Pons (tissue), 1 donor: ENCODE measurements at places on chromosomes 7 and 10.

DNA sequence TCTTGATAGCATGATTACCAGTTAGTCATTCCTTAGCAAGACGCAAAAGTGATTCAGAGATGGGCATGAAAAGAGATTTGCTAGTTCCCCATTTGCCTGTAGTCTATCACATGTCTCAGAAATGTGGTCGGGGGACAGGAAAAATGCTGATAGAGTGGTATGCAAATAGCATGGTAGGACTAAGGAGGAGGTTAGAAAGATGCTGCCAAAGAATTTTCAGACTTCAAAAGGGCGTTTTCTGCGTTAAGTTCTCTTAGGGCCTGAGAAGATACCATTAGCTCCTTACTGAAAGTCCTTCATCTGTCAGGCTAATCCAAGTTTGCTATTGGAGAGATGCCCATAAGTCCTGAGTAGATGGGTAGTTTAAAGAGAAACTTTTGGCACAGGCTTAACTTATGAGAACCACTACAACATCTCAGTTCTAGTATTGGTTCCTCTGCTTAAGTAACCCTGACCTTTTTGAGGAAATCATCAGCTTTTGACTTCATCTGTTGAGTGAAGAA lies 2.7 kb downstream of the CALD1 start:
- no peak for DNase-seq

- DNase-seq: peak; percentile 64
These were observed 59.2 kb downstream of the HK1 start for GRCh38 chr10:69337296-69338132.

DNA sequence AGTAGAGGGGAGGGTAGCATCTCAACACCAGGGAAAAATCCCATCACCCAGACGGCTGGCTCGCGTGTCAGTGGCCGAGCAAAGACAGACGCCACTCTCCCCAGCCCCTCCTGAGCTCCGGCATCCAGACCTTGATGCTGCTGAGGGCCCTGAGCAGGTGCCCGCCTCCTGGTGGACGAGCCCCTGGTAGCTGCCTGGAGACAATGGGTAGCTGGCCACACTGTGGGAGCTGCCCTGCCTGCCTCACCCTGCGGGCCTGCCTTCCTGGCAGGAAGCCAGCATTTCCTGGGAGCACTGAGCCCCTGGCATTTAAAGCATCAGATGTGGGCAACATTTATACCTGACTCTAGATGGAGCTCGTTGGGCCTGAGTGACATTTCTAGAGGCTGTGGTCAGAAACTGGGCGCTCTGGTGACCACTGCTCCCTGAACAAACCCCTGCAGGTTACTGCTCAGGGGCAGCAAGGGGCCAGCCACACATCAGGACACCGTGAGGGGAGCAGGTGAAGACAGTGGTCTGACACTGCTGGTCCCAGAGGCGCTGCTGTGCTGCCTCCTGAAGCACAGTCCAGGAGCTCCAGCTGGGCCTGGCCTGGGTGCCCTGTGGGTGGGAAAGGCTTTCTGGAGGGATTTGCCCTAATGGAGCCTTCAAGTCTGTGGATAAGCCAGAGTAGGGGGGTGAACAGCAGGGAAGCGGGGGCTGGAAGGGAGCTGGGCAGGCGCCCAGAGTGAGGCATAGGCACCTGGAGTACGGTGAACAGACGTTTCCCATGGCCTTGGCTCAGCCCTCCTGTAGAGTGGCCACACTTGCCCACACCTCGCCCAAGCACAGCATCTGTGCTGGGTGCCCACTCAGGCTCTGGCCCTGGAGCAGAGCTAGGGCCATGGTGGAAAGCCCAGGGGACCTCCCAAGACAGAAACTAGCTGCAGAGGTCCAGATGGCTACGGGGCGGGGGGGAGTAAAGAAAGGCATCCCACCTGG lies 138.7 kb downstream of the MAPK8 start:
- no peak for DNase-seq

DNA sequence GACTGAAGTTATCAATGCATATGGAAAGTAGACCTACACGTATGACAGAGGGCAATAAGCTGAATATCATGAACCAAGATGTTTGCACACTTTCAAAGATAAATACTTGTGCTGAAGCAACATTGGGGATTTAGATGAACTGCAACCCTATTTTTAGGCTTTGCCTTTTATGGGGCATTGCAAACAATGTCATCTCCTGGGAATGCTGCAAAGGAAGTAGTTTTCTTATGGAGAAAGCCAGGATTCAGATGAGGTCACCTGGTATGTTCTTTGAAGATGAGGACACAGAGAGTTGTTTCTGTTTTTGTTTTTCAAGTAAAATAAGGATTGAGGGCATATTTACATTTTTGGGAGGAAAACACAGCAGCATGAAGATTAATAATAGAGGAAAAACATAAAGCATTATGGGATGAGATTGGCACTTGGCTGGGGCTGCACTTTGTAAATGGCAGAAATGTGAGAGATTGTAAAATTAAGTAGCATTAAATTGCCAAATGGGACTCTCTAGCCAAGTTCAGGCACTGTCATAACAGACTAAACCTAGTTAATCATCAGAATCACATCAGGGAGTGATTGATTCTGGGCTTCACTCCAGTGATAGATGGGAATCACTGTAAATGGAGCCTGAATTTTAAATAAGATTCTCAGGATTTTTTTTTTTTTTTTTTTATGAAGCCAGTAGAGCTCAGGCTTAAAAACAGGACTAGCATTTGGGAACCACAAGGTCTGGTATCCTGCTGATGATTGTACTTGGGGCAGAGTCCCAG lies 63.1 kb downstream of the MALRD1 start:
- no peak for DNase-seq

DNA sequence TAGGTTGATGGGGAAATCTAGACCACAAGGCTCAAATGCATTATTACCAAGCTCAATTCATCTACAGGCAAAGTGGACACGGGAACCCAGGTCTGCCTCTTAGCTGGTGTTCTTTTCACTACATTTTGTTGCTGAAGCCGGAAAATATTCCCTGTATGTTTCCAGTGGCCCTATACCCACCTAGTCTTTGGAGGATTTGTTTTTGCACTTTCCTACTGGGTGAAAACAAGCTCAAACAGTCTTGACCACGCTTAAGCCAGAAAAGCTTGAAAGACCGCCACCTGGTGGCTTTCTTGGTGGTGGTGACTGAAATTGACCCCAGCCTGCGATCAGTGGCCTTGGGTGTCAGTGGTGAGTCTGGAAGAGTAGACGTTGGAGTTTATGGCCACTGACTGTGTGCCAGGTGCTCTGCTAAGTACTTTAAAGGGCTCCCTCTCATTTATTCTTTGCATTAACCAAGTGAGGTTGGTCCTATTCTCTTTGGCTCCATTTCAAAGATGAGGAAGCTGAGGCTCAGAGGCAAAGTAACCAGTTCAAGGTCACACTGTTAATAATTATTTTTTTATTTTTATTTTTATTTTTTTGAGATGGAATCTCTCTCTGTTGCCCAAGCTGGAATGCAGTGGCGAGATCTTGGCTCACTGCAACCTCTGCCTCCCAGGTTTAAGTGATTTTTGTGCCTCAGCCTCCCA lies 11.1 kb upstream of the CRTAC1 start:
- DNase-seq: peak; percentile 88

DNA sequence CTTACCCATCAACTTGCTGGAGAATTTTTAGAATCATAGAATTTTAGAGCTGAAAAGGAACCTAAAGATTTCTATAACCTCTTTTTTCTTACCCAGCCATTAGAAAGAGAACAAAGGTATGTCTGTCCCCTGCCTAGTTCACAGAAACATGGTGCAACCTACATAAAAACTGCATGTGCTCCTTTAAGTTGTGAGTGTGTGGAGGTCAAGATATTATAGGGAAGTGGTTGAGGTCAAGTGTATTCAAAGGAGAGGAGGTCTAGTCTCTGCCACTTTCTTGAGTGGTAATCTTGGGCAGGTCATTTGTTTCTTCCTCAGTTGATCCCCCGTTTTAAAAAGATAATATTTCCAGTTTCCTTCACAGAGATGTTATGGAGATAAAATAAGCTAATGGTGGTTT lies 6.4 kb downstream of the UBTD1 start:
- no peak for DNase-seq

GRCh38 chr10:132503581-132504421 lies 33.8 kb upstream of the INPP5A start:
- no peak for DNase-seq

- no peak for DNase-seq
These were observed 13.5 kb downstream of the ATP6V0E2 start for GRCh38 chr7:149887311-149887710.

- no peak for DNase-seq
These were observed 41.8 kb upstream of the FAM133B start for GRCh38 chr7:92631850-92632487.

DNA sequence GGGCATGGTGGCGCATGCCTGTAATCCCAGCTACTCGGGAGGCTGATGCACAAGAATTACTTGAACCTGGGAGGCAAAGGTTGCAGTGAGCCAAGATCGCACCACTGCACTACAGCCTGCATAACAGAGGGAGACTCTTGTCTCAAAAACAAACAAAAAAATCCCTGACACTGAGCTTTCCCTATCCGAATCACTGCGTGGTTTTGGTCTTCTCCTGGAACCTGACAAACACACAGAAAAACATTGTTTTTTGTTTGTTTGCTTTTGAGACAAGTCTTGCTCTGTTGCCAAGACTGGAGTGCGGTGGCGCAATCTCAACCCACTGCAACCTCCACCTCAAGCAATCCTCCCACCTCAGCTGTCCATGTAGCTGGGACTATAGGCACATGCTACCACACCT lies 50.4 kb upstream of the PTPRN2 start:
- DNase-seq: no peak

DNA sequence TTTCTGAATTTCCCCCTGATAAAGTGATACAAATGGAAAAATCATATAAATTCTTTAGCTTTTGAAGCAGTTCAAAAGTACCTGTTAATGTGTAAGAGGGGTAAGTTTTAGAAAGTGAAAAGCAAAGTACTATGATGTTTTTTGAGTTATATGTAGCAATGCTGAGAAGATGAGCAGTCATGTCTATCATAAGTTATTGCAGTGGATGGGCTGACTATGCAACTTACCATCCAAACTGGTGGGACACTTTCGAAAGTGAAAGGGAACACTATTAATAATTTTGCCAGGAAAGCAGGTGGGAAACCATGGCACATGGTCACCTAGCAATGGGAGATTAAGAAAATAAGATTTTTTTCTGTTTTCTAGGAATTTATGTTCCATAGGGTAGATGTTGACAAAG lies 4.1 kb downstream of the MINPP1 start:
- no peak for DNase-seq

- DNase-seq: no peak
These were observed 15.2 kb upstream of the C10orf53 start for GRCh38 chr10:49664006-49664841.

GRCh38 chr7:134276951-134277350 lies 39.8 kb downstream of the SLC35B4 start:
- no peak for DNase-seq

DNA sequence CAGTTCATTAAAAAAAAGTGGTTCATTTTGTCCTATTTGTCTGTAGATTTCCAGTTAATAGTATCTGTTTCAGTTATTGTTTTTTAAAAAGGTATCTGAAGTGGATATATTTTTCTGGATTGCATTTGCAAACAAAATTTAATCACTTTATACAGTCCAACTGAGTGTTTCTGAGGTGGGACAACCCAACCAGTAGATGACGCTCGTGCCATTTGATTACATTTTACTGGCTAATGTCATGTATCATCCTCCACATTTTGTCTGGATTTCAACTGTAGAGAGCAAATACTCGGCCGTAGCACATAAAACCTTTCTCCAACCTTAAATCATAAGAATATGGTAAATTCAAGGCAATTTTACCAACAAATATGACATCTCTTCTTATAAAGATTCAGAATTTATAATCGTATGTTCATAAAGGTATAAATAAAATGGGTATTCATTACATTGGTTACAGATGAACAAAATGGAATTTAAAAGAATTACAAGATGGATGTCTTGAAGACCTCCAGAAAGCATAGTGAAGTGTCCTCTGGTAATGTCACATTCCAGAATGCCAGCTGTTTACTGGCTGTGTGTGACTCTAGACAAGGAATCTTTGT lies 789.0 kb downstream of the PHTF2 start:
- peak; percentile 32 for DNase-seq

DNA sequence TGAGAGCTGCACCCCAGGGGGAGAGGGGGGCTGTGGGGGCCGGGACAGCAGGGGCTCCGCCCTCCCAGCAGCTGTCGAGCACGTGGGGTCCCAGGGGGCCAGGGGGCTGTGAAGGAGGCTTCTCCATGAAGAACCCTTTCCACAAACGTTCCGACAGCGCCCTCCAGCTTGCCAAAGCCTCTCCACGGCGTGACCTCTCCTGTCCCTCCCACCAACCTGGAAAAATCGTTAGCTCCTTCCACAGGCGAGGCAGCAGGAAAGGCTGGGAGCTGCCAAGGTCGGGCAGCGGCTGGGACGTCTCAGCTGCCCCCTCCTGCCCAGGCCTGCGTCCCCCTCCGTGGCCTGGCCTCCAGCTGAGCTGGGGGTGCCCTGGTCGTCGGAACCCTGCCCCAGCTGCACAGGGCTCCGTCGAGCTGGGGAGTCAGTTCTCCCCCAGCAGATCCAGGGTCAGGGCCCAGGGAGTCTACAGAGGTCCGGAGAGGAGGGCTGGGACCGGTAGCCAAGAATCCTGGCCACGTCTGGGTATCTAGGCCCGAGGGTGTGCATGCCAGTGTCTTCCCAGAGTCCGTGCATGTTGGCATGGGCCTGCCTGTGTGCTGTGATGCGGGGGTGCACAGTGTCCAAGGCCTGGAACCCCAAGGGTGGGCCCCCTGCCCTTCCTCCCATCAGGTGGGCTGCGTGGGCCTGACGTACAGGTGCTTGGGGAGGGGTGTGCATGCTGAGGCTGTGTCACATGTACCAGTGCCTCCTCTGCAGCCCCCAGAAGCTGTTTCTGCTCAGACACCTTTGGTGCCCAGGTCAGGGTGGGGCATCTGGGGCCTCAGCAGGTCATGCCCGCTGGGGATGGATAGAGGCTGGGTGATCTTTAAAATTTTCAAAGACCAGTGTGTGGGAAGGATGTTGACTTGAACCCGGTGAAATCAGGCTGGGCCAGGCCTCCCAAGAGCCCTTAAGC lies 66.5 kb downstream of the UNCX start:
- no peak for DNase-seq

DNA sequence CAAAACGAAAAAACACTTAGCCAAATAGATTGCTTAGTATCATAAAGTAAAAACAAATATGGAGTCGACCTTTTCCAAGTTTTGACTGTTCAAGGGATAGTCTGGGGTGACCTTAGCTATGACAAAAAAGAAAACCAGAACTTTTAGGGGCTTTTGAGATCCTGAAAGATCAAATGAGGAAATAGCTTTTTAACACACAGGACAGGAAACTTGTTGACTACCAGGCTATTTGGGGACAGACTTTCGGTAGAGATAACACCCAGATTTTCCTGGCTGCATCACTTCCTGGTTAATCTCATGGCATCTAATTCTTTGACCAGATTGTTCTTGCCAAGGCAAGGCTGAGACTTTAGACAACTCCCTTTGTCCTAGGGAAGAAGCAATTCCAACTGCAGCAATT lies 34.5 kb upstream of the EGR2 start:
- peak; percentile 71 for DNase-seq

- peak; percentile 22 for DNase-seq
These were observed 519.1 kb downstream of the NRG3 start for GRCh38 chr10:82394122-82394521.

DNA sequence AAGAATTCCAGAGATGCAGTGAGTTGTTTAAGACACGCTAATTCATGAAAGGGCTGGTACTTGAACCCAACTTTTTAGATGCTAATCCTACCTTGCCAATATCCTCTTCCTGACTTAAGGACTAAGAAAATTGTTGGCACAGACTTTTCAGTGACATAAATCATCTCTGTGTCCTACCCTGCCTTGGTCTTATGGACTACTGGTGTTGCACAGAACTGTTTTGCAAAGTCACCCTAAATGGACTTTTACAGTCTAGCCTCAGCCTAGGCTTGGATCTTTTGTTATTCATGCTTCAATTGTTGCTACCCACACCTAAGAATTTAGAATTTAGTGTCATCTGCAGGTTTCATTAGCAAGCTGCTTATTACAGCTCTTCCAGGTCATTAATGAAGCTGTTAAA lies 112.7 kb downstream of the SORCS1 start:
- no peak for DNase-seq
